ENCODE measurements at places on chromosomes 7 and 10.

- DNase-seq, result no peak
These were observed 2.6 kb downstream of the STK31 start for GRCh38 chr7:23712368-23713284.

GRCh38 chr7:20408467-20408826, 77.7 kb downstream of the ITGB8 start:
- DNase-seq, result no peak

- no peak for DNase-seq
These were observed 44.8 kb upstream of the EMX2 start for GRCh38 chr10:117497736-117498135.

DNA sequence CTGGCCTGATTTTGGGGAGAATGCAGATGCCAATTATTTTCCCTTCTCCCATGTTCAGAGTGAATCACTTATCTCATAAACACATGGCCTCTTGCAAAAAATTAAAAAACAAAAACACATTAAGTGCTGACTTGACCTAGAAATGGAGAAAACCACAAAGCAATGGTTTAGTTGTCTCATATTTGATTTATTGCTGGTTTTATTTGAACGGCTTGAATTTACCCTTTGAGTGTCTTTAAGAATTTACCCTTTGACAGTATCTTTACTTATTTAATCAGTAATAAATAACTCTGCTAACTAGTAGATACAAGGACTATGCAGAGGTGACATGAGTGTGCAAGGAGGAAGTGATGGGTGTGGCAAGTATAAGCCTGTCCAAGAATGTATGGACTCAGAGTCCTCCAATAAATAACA, 68.1 kb upstream of the GSDME start:
- no peak for DNase-seq

DNA sequence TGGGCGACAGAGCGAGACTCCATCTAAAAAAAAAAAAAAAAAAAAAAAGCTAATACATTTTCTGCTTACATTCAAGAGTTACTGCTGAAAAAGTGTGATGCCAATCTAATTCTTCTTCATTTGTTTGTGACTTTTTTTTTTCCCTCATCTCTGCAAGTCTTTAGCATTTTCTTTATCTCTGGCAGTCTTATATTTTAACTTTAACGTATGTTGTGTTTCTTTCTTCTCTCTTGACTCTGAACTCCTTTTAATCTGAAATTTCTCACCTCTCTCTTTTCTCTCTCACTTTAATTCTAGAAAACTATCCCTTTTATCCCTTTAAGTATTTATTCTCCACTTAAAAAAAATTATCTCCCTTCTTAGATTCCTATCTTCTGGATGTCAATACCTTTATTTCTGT, 146.5 kb downstream of the JMJD1C start:
- no peak for DNase-seq

GRCh38 chr7:131008840-131009711, 275.1 kb upstream of the KLF14 start:
- no peak for DNase-seq

GRCh38 chr10:102001435-102002068, 54.4 kb downstream of the ARMH3 start:
- DNase-seq, result no peak

- no peak for DNase-seq
These were observed 540.6 kb downstream of the ZWINT start for GRCh38 chr10:55820478-55820877.

DNA sequence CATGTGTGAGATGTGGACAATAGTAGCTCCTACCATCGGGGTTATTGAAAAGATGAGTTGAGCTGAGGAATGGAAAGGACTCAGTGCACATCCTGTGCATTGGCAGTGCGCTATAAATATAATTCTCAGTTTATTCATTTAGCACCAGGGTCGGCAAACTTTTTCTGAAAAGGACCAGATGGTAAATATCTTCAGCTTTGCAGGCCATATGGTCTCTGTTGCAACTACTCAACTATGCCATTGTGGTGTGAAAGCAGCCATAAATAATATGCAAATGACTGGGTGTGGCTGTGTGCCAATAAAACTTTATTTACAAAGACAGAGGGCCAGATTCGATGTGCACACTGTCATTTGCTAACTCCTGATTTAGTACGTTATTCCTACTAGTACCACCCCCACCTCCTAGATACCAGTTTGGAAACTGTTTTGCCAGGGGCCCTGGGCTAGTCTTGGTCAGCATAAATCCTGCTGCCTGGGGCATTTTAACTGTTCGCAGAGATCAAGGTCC, 422.9 kb upstream of the MKI67 start:
- DNase-seq, result no peak

GRCh38 chr10:126654579-126654978, 15.9 kb downstream of the C10orf90 start:
- no peak for DNase-seq

- no peak for DNase-seq
These were observed 1.2 kb upstream of the INPP5A start for GRCh38 chr10:132536241-132536876.

GRCh38 chr7:36487756-36488336, 98.2 kb downstream of the ANLN start:
- no peak for DNase-seq

- no peak for DNase-seq
These were observed 303.2 kb downstream of the ZWINT start for GRCh38 chr10:56057860-56058259.

DNA sequence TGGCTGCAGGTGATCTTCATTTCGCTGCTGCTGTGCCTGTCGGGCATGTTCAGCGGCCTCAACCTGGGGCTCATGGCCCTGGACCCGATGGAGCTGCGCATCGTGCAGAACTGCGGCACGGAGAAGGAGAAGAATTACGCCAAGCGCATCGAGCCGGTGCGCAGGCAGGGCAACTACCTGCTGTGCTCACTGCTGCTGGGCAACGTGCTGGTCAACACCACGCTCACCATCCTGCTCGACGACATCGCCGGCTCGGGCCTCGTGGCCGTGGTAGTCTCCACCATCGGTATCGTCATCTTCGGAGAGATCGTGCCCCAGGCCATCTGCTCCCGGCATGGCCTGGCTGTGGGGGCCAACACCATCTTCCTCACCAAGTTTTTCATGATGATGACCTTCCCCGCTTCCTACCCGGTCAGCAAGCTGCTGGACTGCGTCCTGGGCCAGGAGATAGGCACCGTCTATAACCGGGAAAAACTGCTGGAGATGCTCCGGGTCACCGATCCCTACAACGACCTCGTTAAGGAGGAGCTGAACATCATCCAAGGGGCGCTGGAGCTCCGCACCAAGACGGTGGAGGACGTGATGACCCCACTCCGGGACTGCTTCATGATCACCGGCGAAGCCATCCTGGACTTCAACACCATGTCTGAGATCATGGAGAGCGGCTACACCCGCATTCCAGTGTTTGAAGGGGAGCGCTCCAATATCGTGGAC, 1.3 kb downstream of the CNNM2 start:
- no peak for DNase-seq

DNA sequence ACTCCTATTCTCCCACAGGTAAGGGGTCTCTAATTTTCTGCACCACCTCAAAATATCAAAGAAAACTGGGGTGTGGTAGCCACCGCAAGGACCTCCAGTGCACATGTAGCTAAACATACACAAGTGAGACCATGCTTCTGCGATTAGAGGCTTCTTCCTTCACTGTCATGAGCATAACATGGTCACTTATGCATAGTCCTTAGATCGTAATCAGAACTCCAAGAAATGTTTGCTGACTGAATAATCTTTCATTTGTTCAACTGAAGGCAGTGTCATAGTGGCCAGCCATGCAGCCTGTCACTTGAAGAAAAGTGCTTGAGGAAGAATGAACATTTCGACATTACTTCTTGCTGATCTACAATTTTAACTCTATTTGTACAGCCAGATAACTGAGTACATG, 14.6 kb downstream of the TWIST1 start:
- no peak for DNase-seq

DNA sequence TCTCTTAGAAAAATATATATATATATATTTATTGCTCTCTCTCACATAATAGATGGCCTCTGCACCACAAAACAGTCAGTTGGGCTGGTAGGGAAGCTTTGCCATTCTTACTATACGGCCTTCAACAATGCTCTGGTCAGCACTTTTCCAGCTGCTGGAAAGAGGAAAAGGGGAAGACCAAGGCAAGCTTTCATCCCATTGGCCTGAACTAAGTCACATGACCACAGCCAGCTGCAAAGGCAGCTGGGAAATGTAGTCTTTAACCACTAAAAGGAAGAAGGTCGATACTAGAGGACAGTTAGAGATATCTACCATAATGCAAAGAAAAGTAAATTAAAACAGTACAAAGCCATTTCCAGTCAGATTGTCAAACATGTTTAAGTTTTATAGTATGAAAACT, 58.4 kb upstream of the MACROH2A2 start:
- no peak for DNase-seq

DNA sequence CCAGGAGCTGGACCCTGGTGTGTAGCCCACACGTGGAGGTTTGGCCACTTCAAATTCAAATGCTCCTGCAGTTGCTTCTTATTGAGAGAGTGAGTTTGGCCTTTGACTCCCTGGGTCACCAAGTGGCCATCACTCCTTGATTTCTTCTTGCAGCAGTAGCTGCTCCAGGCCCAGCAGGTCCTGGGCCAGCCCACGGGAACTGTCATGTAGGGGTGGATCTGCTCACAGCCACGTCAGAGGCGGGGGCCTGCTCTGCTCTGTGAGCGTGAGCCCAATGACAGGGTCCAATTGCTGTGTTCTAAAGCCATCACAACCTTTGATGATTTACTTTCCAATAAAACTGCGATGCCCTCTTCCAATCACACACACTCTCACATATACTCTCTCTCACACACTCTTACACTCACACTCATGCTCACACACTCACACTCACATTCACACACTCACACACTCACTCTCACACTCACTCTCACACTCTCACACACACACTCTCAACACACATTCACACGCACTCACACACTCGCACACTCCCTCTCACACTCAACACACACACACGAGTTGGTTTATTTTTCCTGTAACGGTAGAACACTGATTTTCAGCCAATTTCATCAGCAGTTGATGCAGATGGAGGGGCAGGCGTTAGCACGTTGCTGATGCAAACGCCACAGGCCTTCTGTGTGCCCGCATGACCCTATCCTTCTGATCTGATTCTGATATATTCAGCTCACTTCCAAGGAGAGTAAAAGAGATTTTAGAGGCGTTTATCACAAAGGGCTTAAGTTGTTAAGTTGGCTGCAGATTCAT, 210.7 kb upstream of the PPP2R2D start:
- no peak for DNase-seq

DNA sequence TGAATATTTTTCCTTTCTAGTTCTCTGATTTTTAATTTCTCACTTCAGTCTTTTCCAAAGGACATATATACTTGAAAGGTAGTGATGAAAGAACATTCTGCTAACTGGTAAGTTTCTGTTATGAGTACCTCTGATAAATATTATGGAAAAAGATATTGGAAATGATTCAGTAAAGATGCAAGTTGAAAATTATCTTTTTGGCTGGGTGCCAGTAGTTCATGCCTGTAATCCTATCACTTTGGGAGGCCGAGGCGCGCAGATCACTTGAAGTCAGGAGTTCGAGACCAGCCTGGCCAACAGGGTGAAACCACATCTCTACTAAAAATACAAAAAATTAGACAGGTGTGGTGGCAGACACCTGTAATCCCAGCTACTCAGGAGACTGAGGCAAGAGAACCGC, 62.1 kb downstream of the ANKRD26 start:
- DNase-seq, result no peak

- no peak for DNase-seq
These were observed 180.1 kb upstream of the CCDC6 start for GRCh38 chr10:60086421-60086820.

GRCh38 chr7:78198756-78199155, 400.2 kb downstream of the PHTF2 start:
- no peak for DNase-seq

- no peak for DNase-seq
These were observed 118.3 kb downstream of the PPP1R17 start for GRCh38 chr7:31805209-31805818.

DNA sequence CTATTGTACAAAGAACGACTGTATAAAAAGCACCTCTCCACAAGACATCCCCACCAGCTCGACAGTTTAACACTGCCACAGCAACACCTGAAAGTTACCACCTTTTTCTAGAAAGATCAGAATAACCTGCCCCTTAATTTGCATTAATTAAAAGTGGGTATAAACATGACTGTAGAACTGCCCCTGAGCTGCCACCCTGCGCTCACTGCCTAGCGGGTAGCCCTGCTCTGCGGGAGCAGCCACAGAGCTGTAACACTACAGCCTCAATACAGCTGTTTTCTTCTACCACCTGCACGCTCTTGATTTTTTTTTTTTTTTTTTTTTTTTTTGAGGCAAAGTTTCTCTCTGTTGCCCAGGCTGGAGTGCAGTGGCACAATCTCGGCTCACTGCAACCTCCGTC, 140.9 kb downstream of the PARD3 start:
- DNase-seq, result no peak

- no peak for DNase-seq
These were observed 293.2 kb downstream of the FGFR2 start for GRCh38 chr10:121305066-121305465.

DNA sequence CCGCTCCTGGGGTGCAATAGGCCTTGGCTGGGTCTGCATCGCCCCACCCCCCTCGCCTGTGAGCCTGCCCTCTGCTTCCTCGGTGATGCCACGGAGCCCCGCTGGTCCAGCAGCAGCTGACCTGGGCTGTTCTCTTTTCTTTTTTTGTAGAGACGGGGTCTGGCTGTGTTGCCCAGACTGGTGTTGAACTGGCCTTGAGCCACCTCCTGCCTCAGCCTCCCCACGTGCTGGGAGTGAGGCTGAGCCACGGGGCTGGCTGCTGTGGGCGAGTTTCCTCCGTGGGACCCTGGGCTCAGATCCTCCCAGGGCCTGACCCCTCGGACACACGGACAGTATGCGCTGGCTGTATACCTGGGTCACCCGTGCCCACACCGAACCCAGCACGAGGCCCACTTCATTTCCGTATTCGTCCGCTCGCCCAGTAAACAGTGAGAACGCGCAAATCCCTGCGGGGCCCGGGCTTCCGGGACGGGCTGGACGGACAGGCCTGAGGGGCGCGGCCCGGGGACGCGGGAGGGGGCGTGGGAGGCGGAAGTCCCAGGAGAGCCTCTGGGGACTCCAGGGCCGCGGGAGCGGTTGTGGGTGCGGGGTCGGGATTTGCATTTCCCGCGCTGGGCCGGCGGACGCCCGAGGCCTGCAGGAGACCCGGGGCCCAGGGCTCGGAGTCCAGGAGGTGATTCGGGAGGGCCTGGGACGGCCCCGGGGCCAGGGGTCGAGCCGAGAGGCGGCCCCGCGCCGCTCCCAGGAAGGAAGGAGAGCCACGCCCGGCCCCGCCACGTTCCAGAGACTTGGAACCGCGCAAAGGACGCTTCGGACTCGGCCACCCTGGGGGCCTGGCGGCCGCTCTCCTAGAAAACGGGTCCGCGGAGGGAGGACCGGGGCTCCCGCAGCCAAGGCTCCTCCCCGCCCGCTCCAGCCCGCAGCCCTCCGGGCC, 57.7 kb upstream of the DNAJB6 start:
- no peak for DNase-seq

- DNase-seq, result no peak
These were observed 324.8 kb upstream of the PHYHIPL start for GRCh38 chr10:58851606-58852005.

GRCh38 chr10:32142646-32143045, 86.4 kb upstream of the KIF5B start:
- no peak for DNase-seq
